T-cell (primary cell): ENCODE measurements at places on chromosomes 13 and 19.

DNA sequence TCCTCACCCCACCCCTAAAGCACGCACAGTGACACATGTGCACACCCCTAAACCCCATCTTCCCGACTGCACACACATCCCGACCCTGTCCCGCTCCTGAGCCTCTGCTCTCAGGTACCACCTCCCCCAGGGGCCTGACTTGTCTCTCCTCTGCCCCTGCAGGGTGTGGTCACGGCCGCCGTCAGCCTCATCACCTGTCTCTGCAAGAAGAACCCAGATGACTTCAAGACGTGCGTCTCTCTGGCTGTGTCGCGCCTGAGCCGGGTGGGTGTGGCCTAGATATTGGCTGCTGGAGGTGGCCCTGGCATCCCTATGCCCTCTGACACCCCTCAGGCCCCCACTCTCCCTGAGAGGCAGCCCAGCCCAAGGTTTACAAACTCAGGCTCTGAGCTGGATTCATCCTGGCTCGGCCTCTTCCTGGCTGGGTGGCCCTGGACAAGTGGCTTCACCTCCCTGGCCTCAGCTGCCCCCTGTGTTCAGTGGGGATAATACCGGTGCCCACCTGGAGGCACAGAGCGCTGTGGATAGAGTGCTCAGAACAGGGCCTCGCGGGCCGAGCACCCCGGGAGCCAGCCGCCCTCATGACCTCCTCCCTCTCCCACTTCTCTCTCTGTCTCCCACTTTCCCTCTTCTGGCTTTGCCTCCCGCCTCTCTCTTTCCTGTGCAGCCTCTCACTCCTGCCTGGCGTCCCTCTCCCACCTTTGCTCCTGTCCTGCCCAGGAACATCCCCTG lies 20.1 kb downstream of the FUZ start:
- H3K4me1 ChIP-seq = no peaks in the 10 kb centered on the region
- DNase-seq = no peak
- H3K27me3 ChIP-seq = no peaks in the 10 kb centered on the region
- no peak overlapping the region for H3K27ac ChIP-seq
- H3K4me3 ChIP-seq = no peak overlapping the region
- H3K36me3 ChIP-seq = peaks cover 67% of the 10 kb centered on the region

GRCh38 chr13:99199541-99200431 lies 868 bp upstream of the UBAC2 start:
- no peaks in the 10 kb centered on the region for H3K36me3 ChIP-seq
- DNase-seq = no peak
- peaks cover 42% of the 10 kb centered on the region for H3K4me1 ChIP-seq
- peak overlapping the region; percentile 99 for H3K27ac ChIP-seq
- peak overlapping the region; percentile 93 for H3K4me3 ChIP-seq

- H3K27ac ChIP-seq = no peak overlapping the region
- no peak overlapping the region for H3K4me3 ChIP-seq
- no peaks in the 10 kb centered on the region for H3K4me1 ChIP-seq
Observed at GRCh38 chr19:4013886-4014540, 6.5 kb downstream of the PIAS4 start.

DNA sequence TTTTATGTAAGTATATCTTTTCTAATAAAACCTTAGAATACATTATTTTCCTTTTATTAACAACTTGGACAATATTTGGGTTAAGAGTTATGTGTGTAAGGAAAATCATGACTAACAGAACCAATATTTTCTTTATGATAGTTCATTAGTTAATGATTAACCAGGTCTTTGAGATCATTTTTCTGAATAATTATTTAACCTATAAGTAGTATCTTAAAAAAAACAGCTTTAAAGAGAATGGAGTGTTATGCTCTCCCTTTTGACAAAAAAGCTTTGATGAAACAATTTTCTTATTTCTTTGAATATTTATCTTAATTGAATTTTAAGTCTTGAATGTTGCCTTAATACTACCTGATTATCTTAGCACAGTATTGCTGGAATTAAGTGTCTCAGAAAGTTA lies 3.8 kb downstream of the SLAIN1 start:
- H3K4me3 ChIP-seq = no peak overlapping the region
- H3K27me3 ChIP-seq = no peaks in the 10 kb centered on the region
- H3K36me3 ChIP-seq = no peaks in the 10 kb centered on the region
- H3K4me1 ChIP-seq = peaks cover 17% of the 10 kb centered on the region

- H3K4me3 ChIP-seq = no peak overlapping the region
- no peak for DNase-seq
- H3K27ac ChIP-seq = no peak overlapping the region
- H3K36me3 ChIP-seq = peaks cover 3% of the 10 kb centered on the region
Observed at GRCh38 chr19:48350856-48351255, 12.9 kb downstream of the TMEM143 start.

GRCh38 chr19:16143399-16144215 lies at the start of gene HSH2D:
Gene HSH2D (plus strand): TSS chr19:16143685. CDS start chr19:16148751, 5,066 bp downstream.
- H3K27me3 ChIP-seq = no peaks in the 10 kb centered on the region
- peak within 1 kb of the TSS; percentile 82 for H3K27ac ChIP-seq
- H3K4me3 ChIP-seq = peak within 1 kb of the TSS; percentile 72
- peak; percentile 81 for DNase-seq
- H3K4me1 ChIP-seq = peaks cover 81% of the 10 kb centered on the region
- H3K36me3 ChIP-seq = peaks cover 6% of the 10 kb centered on the region

DNA sequence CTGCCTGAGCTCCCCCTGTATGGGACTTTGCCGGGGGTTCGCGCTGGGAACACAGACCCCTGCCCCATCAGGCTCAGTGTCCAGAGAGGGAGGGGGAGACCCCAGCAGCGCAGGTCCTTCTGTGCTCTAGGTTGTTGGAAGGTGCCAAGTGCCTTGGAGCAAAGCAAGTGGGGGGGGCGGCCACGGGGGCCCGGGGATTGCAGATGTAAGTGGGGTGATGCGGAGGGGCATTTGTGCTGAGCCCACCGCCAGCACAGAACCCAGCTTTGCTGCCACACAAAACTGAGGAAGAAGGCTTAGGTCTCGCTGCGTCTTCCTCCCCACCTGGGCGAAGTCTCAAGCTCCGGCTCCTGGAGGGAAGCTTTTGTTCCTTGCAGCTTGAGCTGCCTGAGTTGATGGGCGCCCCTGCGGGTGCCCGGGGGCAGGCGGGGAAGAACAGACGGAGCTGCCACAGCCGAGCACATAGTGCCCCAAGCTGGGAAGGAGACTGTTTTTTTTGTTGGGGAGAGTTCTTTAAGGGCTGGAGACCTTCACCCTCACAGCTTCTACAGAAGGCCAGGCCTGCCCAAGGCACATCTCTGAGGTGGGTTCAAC lies 1.5 kb upstream of the NTN5 start:
- DNase-seq = no peak
- H3K36me3 ChIP-seq = no peaks in the 10 kb centered on the region
- no peak overlapping the region for H3K4me3 ChIP-seq
- no peak overlapping the region for H3K27ac ChIP-seq
- no peaks in the 10 kb centered on the region for H3K27me3 ChIP-seq
- peaks cover 10% of the 10 kb centered on the region for H3K4me1 ChIP-seq

GRCh38 chr19:6242677-6243076 lies 37.1 kb downstream of the MLLT1 start:
- H3K4me1 ChIP-seq = peaks cover 44% of the 10 kb centered on the region
- no peak overlapping the region for H3K27ac ChIP-seq
- H3K36me3 ChIP-seq = peaks cover 3% of the 10 kb centered on the region
- H3K4me3 ChIP-seq = no peak overlapping the region

DNA sequence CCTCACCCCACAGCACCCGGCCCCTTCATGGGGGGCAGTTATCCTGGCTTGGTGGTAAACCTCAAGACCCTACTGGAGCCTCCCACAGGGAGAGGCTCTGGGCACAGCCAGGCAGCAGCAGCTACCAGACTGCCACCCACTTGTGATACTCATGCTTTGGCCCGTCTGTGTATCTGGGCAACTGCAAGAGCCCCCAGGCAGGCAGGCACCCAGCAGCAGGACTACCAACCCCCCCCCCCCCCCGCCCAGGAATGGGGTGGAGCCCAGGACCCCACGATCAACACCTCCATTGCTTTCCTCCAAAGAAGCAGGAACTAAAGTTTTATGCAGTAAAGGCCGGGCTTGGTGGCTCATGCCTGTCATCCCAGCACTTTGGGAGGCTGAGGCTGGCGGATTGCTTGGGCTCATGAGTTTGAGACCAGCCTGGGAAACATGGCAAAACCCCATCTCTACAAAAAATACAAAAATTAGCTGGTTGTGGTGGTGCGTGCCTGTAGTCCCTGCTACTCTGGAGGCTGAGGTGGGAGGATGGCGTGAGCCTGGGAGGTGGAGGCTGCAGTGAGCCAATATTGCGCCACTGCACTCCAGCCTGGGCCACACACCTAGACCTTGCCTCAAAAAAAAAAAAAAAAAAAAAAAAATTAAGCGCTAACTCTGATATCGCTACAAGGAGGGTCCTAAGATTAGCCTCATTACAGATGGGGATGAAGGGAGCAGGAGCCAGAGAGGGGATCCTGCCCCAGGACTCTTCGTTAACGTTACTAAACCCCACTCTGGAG lies 1.1 kb upstream of the LYL1 start:
- peaks cover 4% of the 10 kb centered on the region for H3K36me3 ChIP-seq
- H3K27ac ChIP-seq = peak overlapping the region; percentile 77
- DNase-seq = no peak
- no peaks in the 10 kb centered on the region for H3K27me3 ChIP-seq
